ENCODE measurements at places on chromosomes 12 and 14.

GRCh38 chr14:72740966-72741825 lies 152.7 kb downstream of the DPF3 start:
- peak; percentile 11 for DNase-seq

GRCh38 chr12:116361414-116362223 lies 84.1 kb upstream of the MED13L start:
- DNase-seq, result no peak

- no peak for DNase-seq
Measured at GRCh38 chr12:15350643-15351042, 28.3 kb downstream of the PTPRO start.

DNA sequence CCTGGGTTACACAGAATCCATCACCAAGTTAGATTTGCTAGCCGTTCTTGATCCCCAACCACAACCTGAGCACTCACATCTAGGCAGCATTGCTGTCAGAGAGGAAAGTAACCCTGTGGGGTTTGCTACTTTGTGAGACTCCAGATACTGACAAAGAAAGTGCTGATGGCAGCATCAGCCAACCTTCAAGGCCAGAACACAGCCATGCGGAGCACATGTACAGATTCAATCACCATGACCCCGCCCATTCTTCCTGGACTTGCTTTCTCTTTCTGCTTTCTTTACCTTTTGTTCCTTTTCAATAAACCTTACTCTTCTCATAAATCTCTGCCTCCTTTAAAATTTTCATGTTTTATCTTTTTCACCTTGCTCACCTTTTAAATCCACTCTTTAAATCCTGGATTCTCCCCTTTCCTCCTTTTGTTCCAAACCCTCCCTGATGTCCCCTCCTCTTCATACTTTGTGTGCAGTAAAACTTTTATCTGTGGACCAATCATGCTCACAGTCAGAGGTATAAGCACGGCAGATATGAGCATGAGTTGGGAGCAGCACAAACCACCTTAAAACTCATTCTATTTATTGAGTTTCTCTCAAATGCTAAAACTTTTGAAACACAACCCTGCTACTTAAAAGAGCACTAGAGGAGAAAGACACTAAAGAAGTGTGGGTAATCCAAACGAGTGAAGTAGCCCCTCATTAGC lies 21.9 kb upstream of the CERS5 start:
- peak; percentile 59 for DNase-seq

GRCh38 chr14:97414718-97415098 lies 617.5 kb downstream of the VRK1 start:
- no peak for DNase-seq

DNA sequence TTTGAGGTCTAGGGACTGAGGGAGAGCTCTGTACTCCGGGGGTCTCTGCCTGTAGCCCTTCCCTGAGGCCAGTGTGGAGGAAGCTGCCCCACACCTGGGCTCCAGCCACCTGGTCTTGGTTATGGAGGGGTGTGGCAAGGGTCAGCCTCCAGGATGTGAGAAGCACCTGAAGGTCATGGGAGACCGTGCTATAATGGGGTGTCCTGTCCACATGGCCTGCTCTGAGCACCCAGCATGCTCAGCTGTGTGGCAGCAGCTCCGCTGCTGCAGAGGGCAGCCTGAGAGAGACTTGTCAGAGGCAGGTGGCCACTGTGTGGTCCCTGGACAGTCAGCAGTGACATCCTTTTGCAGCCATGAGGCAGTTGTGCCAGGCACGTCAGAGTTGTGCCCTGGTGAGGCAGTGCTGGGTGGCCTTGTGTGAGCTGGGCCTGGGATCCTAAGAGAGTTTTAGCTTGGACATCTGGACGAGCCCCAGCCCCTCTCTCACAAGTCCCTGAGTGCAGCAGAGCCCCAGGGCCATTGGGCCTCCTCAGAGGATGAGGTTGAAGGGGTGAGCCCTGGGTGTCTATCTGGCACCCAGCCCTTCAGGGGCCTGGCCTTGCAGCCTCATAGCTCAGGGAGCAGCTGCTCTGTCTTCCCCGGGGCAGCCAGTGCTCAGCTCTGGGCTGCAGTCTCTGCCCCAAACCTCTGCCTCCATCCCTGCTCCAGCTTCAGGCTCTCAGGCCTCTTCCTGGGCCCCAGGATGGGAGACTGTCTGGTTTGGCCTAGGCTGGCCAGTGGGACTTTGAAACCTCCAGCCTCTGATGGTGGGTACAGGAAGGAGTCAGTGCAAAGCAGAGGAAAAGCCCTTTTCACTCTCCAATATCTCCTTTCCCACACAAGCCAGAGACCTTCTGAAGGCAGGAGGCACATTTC lies 7.4 kb upstream of the ATG101 start:
- no peak for DNase-seq

DNA sequence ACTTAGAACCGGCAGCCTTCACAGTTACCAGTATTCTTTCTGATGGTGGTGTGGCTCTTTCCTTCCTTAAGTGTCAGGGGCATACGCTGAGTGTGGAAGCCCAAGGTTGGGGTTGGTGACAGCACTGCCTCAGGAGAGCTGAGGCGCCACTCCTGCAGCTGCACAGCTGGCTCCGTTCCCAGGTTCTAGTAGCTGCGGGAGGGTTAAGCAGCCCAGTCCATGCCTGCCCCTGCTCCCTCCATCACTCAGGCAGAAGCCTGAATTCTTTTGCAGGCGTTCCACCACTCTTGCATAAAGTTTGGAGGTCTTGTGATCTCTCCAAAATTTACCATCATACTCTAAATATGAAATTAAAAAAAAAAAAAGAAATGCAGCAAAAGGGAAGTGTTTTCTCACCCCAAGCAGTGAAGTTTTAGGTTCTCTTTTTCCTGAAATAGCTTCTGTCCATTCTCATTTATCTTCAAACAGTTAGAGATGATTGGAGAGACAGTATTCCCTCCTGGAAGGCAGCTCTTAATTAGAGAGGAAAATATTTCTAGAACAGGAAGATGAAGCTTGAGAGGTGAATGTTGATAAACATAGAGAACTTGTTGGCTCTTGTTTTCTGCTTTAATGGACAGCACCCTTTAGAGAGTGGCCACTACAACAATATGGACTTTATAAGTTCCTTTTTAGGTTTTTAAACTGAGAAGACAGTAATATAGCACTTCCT lies 136.1 kb downstream of the FGD4 start:
- DNase-seq, result peak; percentile 86

Measured in colonic mucosa (tissue), 4 donors.